ENCODE measurements at places on chromosomes 6 and 20.

DNA sequence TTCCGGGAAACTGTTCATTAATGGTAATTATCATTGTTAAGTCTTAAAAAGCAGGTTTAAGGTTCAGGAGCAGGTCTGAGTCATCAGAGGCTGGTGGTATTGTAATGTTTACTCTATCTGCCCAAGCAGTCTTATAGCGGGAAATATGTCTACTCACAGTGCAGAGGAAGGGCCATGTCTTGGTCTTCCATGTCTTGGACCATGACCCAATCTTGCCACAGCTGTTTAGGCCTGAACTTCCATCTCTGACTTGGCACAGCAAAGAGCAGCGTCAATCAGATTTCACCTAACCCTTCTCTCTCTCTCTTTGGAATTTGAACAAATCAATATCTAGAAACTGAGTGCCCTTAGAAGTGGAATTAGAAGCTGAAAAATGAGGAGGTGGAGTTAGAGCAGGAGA, 25.8 kb downstream of the SLC2A12 start:
- peak; percentile 75 for DNase-seq

GRCh38 chr6:53320964-53321363, 27.8 kb downstream of the ELOVL5 start:
- no peak for DNase-seq

DNA sequence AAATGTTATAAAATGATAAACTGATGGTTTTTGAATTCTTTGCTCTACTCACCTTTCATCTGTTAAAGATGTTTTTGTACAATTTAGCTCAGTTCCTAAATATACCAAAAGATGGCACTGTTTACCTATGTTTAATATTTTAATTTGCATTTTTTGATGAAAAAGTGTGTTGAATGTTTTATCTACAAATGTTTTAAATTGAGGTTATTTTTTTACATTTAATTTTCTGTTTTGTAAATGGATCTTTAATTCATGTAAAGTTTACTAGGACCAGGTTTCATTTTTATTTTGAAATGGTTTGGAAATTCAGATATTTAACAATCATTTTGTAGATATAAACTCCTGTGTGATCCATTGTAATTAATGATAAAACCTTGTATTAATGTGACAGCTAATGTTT, 30.0 kb downstream of the CDKAL1 start:
- DNase-seq: peak; percentile 27

- DNase-seq: no peak
These were observed 11.3 kb downstream of the CARMIL1 start for GRCh38 chr6:25290306-25291060.

DNA sequence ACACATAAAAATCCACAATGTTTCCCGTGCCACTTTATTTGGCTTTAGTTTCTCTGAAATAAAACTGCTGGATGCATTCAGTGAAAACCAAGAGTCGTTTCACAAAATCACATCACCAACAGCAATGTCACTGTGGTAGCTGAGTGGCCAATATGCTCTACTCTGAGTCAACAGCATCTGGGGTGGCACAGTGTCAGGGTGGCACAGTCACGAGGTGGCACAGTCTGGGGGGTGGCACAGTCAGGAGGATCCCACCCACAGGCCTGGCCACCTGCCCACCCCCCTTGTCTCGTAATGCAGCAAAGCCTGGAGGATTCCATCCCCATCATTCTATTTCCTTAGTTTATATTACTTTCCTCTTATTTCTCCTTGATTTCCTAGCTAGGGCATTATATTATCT, 87.0 kb downstream of the ANKRD60 start:
- DNase-seq: no peak

- no peak for DNase-seq
These were observed 73.1 kb upstream of the IPCEF1 start for GRCh38 chr6:154429711-154430110.

GRCh38 chr6:160519603-160520042, 144.5 kb downstream of the LPA start:
- no peak for DNase-seq

GRCh38 chr6:15287670-15288375, 42.0 kb downstream of the JARID2 start:
- no peak for DNase-seq

- DNase-seq: no peak
These were observed 4.2 kb downstream of the CDK19 start for GRCh38 chr6:110810896-110811586.

DNA sequence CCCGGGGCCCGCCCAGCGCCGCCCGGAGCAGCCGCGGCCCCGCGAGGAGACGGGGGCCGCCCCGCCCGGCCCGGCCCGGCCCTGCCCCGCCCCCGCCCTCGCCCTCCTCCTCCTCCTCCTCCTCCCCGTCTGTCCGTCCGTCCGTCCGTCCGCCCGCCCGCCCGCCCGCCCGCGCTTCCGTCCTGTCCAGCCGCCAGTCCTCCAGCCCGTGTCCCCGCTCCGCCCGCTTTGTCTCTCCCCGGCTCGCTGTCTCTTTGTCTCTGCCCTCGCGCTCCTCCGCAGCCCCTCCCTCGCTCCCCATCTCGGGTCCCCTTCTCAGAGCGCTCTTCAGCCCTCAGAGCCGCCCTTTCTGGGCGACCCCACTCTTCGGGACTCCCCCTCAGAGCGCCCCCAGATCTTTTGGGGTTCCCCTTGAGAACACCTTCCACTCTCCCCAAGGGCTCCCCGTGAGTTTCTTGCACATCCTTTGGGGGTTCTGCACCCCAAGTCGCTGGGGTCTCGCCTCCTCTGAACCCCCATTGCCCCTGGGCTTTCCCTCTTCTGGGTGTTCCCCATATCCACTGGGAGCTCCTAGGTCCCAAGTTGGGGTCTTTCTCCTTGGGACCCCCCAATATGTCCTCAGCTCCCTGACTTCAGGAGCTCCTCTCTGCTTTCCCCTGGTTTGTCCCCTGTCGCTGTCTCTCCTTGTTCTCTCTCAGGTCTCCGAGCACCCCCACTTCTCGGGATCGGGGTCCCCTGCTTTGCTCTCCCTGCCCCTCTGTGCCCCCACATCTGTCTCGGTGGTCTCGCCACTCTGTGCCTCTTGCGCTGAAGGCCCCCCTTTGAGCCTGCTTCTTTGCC, 79.5 kb upstream of the MYL9 start:
- peak; percentile 42 for DNase-seq

DNA sequence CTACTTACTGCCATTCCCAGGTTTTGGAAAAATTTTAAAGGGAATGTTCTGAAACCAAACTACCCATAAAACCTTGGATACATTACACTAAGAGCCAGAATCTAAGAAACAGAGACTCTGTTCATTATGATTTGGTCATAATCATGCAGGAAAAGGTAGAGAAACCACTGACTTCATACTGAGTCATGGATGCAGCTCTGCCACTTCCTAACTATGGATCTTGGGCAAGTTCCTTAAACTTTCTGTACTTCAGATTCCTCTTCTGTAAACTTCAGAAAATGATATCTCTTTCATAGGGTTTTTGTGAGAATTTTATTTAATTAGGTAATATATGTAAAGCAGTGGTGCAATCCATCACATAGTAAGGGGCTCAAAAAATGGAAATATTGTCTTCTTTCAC, 20.0 kb downstream of the PLA2G7 start:
- DNase-seq: no peak

- no peak for DNase-seq
These were observed 143.1 kb upstream of the GGTLC1 start for GRCh38 chr20:24131684-24132083.

DNA sequence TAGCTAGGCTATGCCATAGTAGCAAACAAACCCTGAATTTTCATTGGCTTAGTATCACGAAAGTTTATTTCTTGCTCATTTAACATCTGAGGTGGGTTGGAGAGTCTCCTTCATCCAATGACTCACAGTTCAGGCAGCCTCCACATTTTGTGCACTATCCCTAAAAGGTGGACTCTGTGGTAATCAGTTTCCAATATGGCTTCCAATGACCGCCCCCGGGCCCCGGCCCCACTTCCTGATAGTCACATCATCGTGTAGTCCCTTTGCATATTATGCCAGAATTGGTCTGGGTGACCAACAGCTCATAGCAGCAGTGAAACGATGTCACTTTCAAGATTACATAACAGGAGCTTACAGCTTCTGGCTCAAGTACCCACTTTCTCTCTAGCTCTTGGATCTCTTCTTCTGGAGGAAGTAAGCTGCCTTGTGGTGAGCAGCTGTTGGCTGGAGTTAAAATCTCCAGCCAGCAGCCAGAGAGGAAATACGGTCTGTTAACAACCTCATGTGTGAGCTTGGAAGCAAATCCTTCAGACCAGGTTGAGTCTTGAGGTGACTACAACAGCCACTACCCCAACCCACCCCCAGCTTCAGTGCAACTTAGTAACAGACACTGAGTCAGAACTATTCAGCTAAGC, 7.8 kb downstream of the HCRTR2 start:
- DNase-seq: no peak

DNA sequence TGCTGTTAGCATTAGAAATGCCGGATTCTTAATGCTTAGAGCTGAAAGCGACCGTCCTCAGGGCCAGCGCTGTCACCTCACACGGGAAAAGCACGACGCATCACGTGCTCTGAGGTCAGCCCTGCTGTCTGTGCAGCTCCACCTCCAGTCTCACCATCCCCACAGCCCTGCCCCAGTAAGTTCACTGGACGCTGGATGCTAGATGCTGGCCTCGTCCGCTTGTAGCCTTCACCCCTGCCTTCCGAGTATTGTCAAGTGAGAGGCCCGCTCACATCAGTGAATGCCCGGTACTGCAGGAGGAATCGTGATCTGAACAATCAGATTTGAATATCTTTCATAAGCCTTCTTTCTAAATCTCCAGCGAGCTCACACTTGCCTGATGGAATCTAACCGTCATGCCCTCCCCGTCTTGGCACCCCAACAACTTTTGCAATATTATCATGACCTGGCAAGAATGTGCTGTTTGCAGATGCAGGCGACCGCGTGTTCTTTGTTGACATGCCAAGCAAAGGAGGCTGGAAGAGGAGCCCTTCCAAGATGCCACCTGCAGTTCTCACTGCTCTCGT, 64.9 kb downstream of the DLL1 start:
- DNase-seq: no peak

DNA sequence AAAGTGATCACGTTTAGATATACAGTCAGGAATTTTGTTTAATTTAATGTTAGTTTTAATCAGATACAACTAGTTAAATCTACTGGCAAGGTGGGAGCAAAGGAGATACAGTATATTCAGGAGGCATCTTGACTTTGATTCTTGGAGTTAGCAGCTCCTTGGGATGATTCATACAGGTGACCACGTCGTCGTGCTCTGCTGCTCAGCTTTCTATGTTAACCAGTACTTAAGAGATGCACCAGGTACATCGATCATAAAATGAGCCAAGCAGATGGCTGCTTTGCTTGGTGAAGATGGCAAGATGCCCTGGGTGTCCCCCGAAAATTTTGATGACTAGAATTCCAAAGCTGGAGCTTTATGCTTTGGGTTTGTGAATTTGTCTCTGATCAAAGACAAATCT, 64.7 kb downstream of the TBC1D7 start:
- DNase-seq: no peak

DNA sequence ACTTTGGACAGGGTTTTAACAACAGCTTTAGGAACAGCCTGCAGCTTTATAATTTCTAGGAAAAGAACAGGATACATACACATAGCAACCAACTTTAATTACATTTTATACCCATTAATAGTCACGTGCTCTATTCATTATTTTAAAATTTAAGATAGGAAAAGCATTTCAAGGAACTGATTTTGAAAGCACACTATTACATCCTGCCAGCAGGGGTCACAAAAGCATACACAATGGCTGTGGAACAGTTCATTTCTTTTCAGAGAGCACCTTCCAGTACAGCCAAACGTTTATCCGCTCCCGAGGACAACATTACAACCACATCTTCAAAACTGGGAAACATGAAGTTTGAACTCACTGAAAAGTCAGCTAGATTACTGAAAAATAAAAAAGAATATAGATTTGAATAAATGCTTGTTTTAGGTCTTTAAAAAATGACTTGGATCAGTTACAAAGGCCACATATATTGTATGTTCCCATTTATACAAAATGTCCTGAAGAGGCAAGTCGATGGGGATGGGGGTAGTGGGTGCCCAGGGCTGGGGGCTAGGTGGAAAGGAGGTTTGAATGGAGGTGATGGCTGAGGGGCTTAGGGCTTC, 104.6 kb upstream of the EXOC2 start:
- peak; percentile 67 for DNase-seq

GRCh38 chr6:143522039-143522600, 10.6 kb upstream of the FUCA2 start:
- DNase-seq: no peak

- no peak for DNase-seq
These were observed 137.9 kb downstream of the DTNBP1 start for GRCh38 chr6:15524861-15525401.

- DNase-seq: no peak
These were observed 12.1 kb downstream of the TFAP2A start for GRCh38 chr6:10402648-10403311.

DNA sequence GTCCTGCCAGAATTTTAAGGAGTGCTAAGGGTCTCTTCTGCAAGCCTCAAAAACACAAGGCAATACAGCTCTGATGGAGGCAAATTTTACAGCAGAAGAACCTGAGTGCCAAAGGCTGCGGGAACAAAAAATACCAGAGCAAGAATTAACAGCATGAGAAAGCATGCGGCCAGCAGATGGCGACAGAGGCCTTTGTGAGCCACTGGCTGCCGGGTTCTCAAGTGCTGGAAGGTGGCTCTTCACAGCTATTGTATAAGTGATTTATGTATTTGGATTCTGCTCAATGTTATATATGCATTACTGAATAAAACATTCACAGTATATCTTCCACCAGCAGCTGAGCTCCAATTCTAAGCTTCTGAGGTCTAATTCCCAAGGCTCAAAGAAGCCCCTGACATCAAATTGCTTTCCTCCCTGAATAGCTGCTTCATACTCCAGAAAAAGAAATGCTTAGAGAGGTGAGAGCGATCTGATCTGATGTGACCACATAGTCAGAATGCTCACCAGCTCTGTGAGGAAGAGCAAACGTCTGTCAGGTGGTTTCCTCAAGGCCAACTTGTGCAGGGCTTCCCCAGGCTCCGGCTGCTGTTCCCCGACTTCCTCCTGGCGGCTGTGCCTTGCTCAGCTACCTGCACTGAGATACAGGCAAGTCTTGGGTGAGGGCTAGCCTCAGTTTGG, 58.6 kb downstream of the PPP1R3G start:
- DNase-seq: peak; percentile 77
